ENCODE measurements at places on chromosomes 1 and 21. TPM values are rescaled to one million over a fixed set of nuclear protein-coding genes. Genes with fewer than 3 reads are reported as not detected.

The AGBL4 gene
- not detected for total RNA-seq

The PBX1 gene
- total RNA-seq = 68.4 TPM

The NKAIN1 gene
- total RNA-seq = 0.33 TPM

The GPX7 gene
- 45.2 TPM for total RNA-seq

The FH gene
- 162 TPM for total RNA-seq

The PTAFR gene
- total RNA-seq = 0.15 TPM

The SPRR2B gene
- not detected for total RNA-seq

The ANKRD35 gene
- 5.5 TPM for total RNA-seq

The RUSC1 gene
- 15.7 TPM for total RNA-seq

The TSNAX gene
- total RNA-seq = 52.8 TPM

The DCST1 gene
- not detected for total RNA-seq

The C1orf141 gene
- total RNA-seq = not detected

The F3 gene
- total RNA-seq = 3.8 TPM

The FMO5 gene
- total RNA-seq = 1.3 TPM

The ZNF697 gene
- total RNA-seq = 7.9 TPM

The PDZK1 gene
- 1.3 TPM for total RNA-seq

The ATP6V1G3 gene
- total RNA-seq = not detected

The WASF2 gene
- 31.4 TPM for total RNA-seq

The FCRL2 gene
- not detected for total RNA-seq

The PCP4 gene
- total RNA-seq = not detected

The SPRR2F gene
- total RNA-seq = not detected

Data from smooth muscle cell of trachea (primary cell).